ENCODE measurements at places on chromosomes 16 and 17.

DNA sequence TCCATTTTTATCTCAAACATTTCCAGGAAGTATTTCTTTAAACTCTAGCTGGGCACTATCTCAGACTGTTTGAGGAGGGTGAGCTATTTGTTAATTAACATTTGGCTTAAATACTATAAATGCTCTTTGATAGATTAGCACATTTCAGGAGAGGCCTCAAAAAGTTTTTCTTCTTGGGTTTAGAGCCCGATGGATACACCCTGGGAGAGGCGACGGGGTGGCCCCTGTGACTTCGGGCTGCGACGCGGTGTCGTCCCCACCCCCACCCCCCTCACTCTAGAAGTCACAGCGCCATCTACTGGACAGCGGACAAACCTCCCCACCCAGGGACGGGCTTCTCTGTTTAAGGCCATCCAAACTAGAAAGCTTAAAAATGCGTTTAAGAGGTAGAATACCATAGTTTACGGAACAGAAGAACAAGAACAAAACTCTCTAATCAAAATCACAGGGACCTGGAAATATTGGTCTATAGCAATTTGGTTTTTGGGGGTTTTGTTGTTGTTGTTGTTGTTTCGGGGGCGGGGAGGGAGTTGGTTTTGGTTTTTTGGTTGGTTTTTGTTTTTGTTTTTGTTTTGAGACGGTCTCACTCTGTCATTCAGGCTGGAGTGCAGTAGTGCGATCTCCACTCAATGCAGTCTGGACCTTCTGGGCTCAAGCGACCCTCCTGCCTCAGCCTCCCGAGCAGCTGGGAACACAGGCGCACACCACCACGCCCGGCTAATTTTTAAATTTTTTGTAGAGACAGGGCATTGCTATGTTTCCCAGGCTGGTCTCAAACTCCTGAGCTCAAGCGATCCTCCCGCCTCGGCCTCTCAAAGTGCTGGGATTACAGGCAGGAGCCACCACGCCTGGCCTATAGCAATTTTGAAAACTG, 254.4 kb downstream of the C16orf95 start:
- DNase-seq = peak; percentile 61

GRCh38 chr16:84643180-84643583, 5.1 kb upstream of the KLHL36 start:
- DNase-seq = no peak

DNA sequence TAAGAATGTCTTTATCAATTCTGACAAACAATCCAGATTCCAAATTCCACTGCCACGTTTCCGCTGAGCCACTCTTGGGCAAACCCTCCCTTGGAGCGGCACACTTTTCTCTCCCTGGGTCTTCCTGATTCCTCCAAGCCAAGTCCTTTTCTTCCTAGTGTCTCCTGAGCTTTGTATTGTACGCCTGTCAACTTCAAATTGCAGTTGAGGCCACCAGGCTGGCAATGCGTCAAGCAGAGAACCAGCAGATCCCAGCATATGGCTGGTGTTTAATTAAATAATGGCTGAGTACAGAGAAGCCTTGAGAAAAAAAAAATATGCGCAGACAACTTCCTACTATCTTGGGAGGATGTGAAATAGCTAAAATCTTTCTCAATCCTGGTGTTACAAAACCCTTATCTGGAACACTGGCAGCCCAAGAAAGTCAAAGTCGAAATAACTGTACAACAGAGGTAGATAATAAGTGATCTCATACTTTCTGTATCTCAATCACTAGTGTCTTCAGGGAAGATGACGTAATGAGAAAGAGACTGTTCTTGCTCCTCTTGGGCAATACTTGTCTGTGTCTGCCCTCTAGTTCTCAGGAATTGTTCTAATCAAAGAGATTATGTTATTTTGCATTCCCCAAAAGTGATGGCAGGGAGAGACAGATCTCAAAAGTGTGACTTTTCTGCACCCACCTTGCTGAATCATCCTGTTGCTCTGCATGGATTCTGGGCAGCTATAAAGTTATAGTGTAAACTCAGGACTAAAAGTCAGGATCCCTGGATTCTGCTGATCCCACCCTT, 15.0 kb downstream of the SMIM36 start:
- no peak for DNase-seq

- no peak for DNase-seq
Observed at GRCh38 chr17:3565143-3565542, 7.5 kb upstream of the TRPV3 start.

- DNase-seq = no peak
Observed at GRCh38 chr16:81401035-81401950, 43.3 kb upstream of the CMIP start.

- peak; percentile 39 for DNase-seq
Observed at GRCh38 chr16:1920727-1921171, 2.5 kb upstream of the HS3ST6 start.

DNA sequence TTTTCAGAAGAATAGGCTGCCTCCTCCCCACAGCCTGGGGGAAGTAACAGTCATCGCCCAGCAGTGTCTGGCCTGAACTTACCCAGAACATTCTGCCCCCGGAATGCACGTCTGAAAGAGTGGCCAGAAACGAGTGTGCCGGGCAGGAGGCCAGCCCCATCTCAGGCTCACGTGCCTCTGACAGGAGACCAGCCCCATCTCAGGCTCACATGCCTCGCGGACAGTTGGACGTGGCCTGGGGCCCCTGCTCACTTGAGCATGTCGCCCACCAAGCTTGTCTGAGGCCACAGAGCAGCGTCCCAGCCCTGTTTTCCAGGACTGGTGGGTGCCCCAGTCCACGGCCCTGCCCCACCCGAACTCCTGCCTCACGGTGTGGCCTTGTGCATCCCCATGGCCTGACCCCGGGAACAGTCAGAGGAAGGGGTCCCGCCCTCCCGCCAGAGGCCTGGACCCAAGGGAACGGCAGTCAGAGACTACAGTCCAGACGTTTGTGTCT, 16.3 kb upstream of the CDH15 start:
- no peak for DNase-seq
